ENCODE measurements at places on chromosomes 5 and 9. TPM values are rescaled to one million over a fixed set of nuclear protein-coding genes. Genes with fewer than 3 reads are reported as not detected.

Gene PRLR
- 2.6 TPM for total RNA-seq

Gene RNF208
- not detected for total RNA-seq

Gene MUSK
- total RNA-seq = 0.71 TPM

Gene FYB1
- total RNA-seq = 12.9 TPM

Gene TUT7
- total RNA-seq = 17.7 TPM

Gene NR2F1-AS1
- 0.54 TPM for total RNA-seq

Gene SLC4A9
- not detected for total RNA-seq

Gene C9orf153
- 0.92 TPM for total RNA-seq

Gene PCDHGB7
- 18.0 TPM for total RNA-seq

Gene HTR4
- 3.9 TPM for total RNA-seq

Gene MED22
- 51.2 TPM for total RNA-seq

Gene SCGB3A1
- total RNA-seq = not detected

Gene MAP1B
- total RNA-seq = 1,045 TPM

Gene PCDHGA2
- total RNA-seq = 13.8 TPM

Gene EIF4E1B
- not detected for total RNA-seq

GRCh38 chr5:134249469-134250379, 23.9 kb upstream of the PPP2CA start:
- H3K4me1 ChIP-seq = no peaks in the 10 kb centered on the region
- no peak overlapping the region for H3K4me3 ChIP-seq
- no peak overlapping the region for H3K27ac ChIP-seq
- H3K36me3 ChIP-seq = no peaks in the 10 kb centered on the region
- DNase-seq = no peak
- no peaks in the 10 kb centered on the region for H3K27me3 ChIP-seq

GRCh38 chr9:129835860-129836223, 584 bp downstream of the USP20 start:
- DNase-seq = no peak
- H3K27me3 ChIP-seq = no peaks in the 10 kb centered on the region
- H3K36me3 ChIP-seq = peaks cover 13% of the 10 kb centered on the region

GRCh38 chr9:89730715-89731114, 125.9 kb downstream of the GADD45G start:
- H3K27me3 ChIP-seq = no peaks in the 10 kb centered on the region
- H3K27ac ChIP-seq = no peak overlapping the region
- no peak for DNase-seq
- no peaks in the 10 kb centered on the region for H3K4me1 ChIP-seq
- no peaks in the 10 kb centered on the region for H3K36me3 ChIP-seq

DNA sequence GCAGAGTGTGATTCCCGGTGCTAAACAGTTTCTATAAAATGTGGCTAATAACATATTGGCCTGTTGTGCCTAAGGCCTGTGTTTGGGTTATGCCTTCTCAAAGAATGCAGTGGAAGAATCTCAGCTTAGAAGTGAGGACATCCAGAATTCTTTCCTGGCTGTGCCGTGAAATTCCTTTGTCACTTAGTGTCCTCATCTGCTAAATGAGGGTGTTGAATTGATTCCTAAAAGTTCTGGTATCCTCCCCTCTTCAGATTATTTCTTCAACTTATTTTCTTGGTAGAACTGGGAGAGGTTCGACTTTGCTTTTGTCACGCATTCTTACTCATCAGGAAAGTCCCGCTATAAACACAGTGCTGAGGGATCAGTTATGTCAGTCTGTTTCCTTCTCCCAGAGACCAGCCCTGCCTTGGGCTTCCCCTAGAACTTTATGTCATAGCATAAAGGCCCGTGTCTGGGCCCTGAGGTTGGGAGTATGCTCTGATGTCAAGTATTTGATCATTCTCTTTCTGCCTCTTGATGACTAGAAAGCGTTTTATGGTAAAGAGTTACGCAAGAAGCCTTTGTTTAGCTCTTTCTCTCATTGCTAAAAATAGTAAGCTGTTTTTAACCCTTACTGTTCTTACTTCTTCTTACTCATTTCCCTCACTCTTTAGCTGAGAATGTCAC, 29.5 kb downstream of the MTAP start:
- no peak overlapping the region for H3K4me3 ChIP-seq
- DNase-seq = no peak
- H3K27me3 ChIP-seq = no peaks in the 10 kb centered on the region
- H3K36me3 ChIP-seq = peaks cover 27% of the 10 kb centered on the region
- H3K4me1 ChIP-seq = no peaks in the 10 kb centered on the region
- no peak overlapping the region for H3K27ac ChIP-seq

DNA sequence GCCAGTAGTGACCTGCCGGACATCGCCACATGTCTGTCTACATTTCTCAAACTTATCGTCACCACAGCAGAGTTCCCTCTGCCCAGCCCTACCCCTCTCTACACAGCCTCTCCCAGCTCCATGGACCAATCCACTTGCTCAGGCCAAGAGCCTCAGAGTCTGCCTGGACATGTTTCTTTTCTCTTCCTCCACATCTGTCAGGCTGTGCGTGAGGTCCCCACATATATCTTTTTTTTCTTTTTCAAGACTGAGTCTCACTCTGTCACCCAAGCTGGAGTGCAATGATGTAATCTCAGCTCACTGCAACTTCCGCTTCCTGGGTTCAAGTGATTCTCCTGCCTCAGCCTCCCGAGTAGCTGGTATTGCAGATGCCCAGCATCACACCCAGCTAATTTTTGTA, 62.7 kb upstream of the GGTA1 start:
- no peak overlapping the region for H3K27ac ChIP-seq
- no peak for DNase-seq
- no peaks in the 10 kb centered on the region for H3K27me3 ChIP-seq
- no peaks in the 10 kb centered on the region for H3K36me3 ChIP-seq

- H3K36me3 ChIP-seq = no peaks in the 10 kb centered on the region
- no peak overlapping the region for H3K27ac ChIP-seq
- H3K27me3 ChIP-seq = no peaks in the 10 kb centered on the region
- no peak overlapping the region for H3K4me3 ChIP-seq
- no peak for DNase-seq
Measured at GRCh38 chr5:158145827-158146226, 286.9 kb upstream of the CLINT1 start.

- peaks cover 8% of the 10 kb centered on the region for H3K4me1 ChIP-seq
- no peak for DNase-seq
- H3K27ac ChIP-seq = no peak overlapping the region
- H3K4me3 ChIP-seq = no peak overlapping the region
- H3K27me3 ChIP-seq = no peaks in the 10 kb centered on the region
Measured at GRCh38 chr5:109516390-109516789, 106.6 kb upstream of the PJA2 start.

GRCh38 chr5:136056771-136057335, 28.1 kb downstream of the TGFBI start:
- no peak for DNase-seq
- peak overlapping the region; percentile 79 for H3K27ac ChIP-seq
- H3K4me1 ChIP-seq = peaks cover 14% of the 10 kb centered on the region
- no peaks in the 10 kb centered on the region for H3K27me3 ChIP-seq
- H3K36me3 ChIP-seq = no peaks in the 10 kb centered on the region

DNA sequence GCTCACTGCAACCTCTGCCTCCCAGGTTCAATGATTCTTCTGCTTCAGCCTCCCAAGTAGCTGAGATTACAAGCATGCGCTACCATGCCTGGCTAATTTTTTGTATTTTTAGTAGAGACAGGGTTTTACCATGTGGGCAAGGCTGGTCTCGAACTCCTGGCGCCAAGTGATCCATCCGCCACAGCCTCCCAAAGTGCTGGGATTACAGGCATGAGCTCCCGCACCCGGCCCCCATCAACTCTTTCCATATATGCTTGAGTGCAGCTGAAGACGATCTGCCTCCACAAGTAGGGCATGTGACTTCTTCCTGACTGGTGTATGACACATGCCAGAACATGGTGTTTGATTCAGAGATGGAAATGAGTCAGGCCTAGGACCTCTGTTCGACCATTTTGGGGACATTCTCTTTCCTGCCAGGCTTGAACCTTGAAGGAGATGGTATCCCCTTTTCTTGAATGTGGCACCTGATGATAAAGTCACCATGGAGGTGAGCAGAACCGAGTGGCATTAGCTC, 7.5 kb upstream of the CNOT6 start:
- no peaks in the 10 kb centered on the region for H3K36me3 ChIP-seq
- no peaks in the 10 kb centered on the region for H3K27me3 ChIP-seq
- no peaks in the 10 kb centered on the region for H3K4me1 ChIP-seq
- no peak overlapping the region for H3K27ac ChIP-seq
- no peak for DNase-seq
- no peak overlapping the region for H3K4me3 ChIP-seq

GRCh38 chr9:128892221-128892921, 10.4 kb downstream of the LRRC8A start:
- peaks cover 26% of the 10 kb centered on the region for H3K4me1 ChIP-seq
- no peaks in the 10 kb centered on the region for H3K27me3 ChIP-seq
- H3K4me3 ChIP-seq = peak overlapping the region; percentile 63
- H3K36me3 ChIP-seq = peaks cover 46% of the 10 kb centered on the region

- no peaks in the 10 kb centered on the region for H3K27me3 ChIP-seq
- no peak for DNase-seq
- H3K4me1 ChIP-seq = peaks cover 48% of the 10 kb centered on the region
- H3K27ac ChIP-seq = peak overlapping the region; percentile 96
- H3K36me3 ChIP-seq = no peaks in the 10 kb centered on the region
Measured at GRCh38 chr5:142296914-142297417, 27.9 kb downstream of the SPRY4 start.

GRCh38 chr5:128673970-128674369, 135.9 kb upstream of the FBN2 start:
- no peak overlapping the region for H3K27ac ChIP-seq
- no peaks in the 10 kb centered on the region for H3K27me3 ChIP-seq
- H3K4me1 ChIP-seq = no peaks in the 10 kb centered on the region
- no peak overlapping the region for H3K4me3 ChIP-seq
- H3K36me3 ChIP-seq = no peaks in the 10 kb centered on the region

- H3K36me3 ChIP-seq = no peaks in the 10 kb centered on the region
- no peaks in the 10 kb centered on the region for H3K27me3 ChIP-seq
- H3K4me1 ChIP-seq = peaks cover 9% of the 10 kb centered on the region
- no peak overlapping the region for H3K4me3 ChIP-seq
- no peak overlapping the region for H3K27ac ChIP-seq
Measured at GRCh38 chr5:167232675-167233311, 1058.7 kb upstream of the WWC1 start.

GRCh38 chr9:134319306-134320125, 6.7 kb upstream of the RXRA start:
- no peaks in the 10 kb centered on the region for H3K36me3 ChIP-seq
- DNase-seq = no peak
- H3K27ac ChIP-seq = no peak overlapping the region
- H3K4me1 ChIP-seq = peaks cover 35% of the 10 kb centered on the region
- H3K4me3 ChIP-seq = no peak overlapping the region

DNA sequence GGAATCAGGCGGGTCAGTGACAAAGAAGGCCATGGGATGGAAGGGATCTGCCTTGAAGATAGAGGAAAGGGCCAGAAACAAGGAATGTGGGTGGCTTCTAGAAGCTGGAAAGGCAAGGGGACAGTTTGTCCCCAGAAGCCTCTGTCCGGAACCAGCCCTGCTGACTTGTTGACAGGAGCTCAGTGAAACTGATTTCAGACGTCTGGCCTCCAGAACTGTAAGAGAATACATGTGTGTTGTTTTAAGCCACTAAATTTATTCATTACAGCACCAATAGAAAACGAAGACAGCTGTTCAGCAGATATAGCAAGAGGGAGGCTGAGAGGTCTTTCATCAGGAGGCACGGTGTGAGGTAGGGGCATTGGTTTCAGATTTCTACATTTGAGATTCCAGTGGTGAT, 422.5 kb downstream of the KDM4C start:
- DNase-seq = no peak
- H3K36me3 ChIP-seq = peaks cover 5% of the 10 kb centered on the region
- no peak overlapping the region for H3K27ac ChIP-seq

GRCh38 chr9:73549991-73550390, 398.3 kb downstream of the ANXA1 start:
- H3K27ac ChIP-seq = no peak overlapping the region
- H3K4me3 ChIP-seq = no peak overlapping the region
- H3K27me3 ChIP-seq = no peaks in the 10 kb centered on the region
- H3K4me1 ChIP-seq = no peaks in the 10 kb centered on the region
- no peaks in the 10 kb centered on the region for H3K36me3 ChIP-seq
- DNase-seq = no peak

DNA sequence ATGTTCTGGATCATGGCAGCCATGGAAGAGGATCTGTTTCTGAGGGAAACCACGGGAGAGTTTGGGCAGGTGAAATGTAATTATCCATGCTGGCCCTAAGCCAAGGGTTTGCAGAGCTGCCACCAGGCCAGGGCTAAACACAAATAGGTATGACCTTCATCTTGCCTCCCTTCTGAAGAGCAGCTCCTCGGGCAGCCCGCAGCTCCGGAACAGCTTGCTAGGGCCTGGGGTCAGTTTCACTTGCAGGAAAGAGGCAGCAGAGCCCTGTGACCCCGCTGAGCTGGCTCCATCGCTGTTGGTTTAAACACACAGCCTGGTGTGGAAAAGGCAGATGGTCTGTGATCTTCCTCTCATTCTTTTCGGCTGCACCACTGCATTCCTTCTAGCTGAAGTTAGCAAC, 141.4 kb downstream of the TMEM38B start:
- H3K36me3 ChIP-seq = no peaks in the 10 kb centered on the region
- no peak overlapping the region for H3K4me3 ChIP-seq
- H3K27ac ChIP-seq = no peak overlapping the region
- DNase-seq = no peak
- H3K27me3 ChIP-seq = no peaks in the 10 kb centered on the region
- H3K4me1 ChIP-seq = no peaks in the 10 kb centered on the region

GRCh38 chr5:52799358-52799982, 11.8 kb downstream of the ITGA1 start:
- no peaks in the 10 kb centered on the region for H3K27me3 ChIP-seq
- H3K27ac ChIP-seq = peak overlapping the region; percentile 98
- peaks cover 86% of the 10 kb centered on the region for H3K4me1 ChIP-seq
- peak overlapping the region; percentile 82 for H3K4me3 ChIP-seq

DNA sequence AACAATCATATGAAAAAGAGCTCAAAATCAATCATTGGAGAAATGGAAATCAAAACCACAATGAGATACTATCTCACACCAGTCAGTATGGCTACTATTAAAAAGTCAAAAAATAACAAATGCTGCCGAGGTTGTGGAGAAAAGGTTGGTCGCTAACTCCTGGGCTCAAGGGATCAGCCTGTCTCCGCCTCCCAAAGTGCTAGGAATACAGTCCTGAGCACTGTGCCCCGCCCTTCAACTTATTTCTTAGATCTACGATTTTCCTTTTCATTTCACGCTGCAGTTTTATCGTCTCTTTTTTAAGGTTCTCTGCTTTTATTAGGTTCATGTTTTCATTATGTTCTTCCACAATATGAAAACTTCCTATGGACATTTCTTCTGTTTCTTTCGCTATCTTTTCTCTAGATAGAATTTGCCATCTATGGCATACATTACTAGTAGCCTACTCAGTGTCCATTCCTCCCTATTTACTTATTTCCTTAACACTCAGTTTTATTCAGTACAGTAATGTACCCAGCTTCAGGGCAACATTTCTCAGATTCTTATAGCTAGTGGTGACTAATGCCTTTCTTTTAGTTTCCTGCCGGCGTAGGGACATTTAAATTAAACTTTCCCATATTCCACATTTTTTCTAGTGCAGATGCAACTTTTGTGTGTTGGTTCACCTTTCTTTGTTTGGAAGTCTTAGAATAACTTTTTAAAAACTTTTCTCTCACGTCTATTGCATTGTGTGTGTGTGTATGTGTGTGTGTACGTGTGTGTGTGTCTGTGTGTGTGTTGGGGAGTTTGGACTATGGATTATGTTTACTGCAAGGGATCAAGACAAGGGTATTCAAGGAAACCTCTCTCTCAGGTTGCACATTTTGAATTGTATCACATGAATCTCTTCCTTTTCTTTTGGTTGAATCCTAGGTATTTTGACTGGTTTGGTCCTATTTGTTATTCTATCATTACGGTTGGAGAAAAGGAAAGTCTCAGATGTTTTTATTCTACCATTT, 21.6 kb upstream of the FBN2 start:
- H3K27ac ChIP-seq = no peak overlapping the region
- no peak overlapping the region for H3K4me3 ChIP-seq
- no peaks in the 10 kb centered on the region for H3K27me3 ChIP-seq

Measured in thoracic aorta (tissue), 2 donors.